ENCODE measurements at places on chromosomes 12 and 14.

- DNase-seq: no peak
Observed at GRCh38 chr12:109389146-109389545, 41.4 kb downstream of the MYO1H start.

GRCh38 chr14:67987606-67988005 is 168.0 kb downstream of the RAD51B start:
- no peak for DNase-seq

DNA sequence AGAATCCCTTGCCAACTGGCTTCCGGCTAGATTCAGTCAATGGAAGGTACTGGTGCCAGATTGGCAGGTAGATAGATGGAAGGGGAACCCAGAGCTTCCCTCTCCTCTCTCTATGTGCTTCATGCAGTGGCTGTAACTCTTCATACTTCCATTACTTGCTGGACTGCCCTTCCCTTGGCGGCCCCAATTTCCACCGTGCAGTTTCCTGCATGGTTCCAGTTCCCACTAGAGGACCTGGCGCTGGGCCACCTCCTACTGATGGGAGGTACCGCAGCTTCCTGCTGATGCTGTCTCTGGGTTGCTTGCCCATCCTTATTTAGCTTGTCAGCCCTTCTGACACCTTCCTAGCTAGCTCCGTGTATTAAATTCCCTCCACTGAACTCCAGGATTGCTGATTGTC is 226.4 kb downstream of the ANO2 start:
- DNase-seq: no peak

- no peak for DNase-seq
Observed at GRCh38 chr12:29891792-29892191, 108.0 kb upstream of the TMTC1 start.

DNA sequence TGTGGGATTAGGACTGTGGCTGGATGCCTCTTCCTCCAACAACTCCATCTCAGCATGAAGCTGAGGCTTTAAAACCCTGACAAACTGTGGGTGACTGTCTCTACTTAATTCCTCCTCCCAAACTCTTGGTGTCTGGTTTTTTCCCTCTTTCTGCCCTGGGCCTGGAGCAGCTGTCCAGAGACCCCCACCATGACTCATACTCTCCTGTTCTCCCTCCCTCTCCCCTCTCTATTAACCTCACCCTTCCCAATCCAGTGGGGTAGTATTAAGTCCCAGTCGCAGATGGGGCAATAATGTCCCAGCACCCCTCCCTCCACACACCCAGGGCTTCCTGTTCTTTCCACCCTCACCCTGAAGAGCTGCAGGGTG is 2.0 kb upstream of the DNAJC14 start:
- no peak for DNase-seq

All from stimulated activated CD4-positive, alpha-beta T cell treated with anti-CD3 and anti-CD28 coated beads, TNF-alpha, amount 100 ng/mL, for 4 hours (primary cell).